ENCODE measurements at places on chromosomes 1 and 21.

- DNase-seq = no peak
Observed at GRCh38 chr1:213931836-213932235, 55.9 kb upstream of the PROX1 start.

- no peak for DNase-seq
Observed at GRCh38 chr1:156502391-156502893, 1.9 kb upstream of the MEF2D start.

- no peak for DNase-seq
Observed at GRCh38 chr1:41377397-41377796, 16.2 kb downstream of the FOXO6 start.

DNA sequence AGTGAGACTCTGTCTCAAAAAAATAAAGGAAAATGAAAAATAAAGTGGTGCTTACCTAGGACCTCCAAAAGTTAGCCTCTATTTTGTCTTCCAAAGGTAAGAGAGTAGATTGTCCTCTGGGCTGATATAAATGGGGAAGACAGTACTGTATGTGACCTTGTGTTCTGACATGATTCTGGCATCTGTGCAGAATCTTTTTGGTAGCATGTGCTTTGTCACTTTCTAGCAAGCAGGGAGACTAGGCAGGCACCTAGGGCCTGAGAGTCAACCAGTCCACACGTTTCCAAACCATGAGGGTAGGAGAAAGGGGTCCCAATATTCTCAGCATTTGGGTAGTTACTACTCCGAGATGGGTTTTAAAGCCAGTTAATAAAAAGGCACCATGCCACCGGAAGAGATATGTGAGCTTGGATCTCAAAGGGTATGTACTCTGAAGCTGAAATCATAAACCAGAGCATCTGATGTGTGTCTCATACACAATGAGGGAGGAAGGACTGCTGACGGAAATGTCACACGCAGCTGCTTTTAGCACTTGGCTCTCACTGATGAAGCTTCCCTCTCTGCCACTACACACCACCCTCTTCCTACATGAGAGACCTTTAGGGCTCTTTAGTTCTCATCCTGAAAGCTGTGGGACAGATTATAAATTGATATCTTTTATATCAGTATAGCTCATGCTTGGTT is 27.0 kb upstream of the SLC16A1 start:
- no peak for DNase-seq

GRCh38 chr1:176206006-176206960 is 803 bp downstream of the COP1 start:
- no peak for DNase-seq

DNA sequence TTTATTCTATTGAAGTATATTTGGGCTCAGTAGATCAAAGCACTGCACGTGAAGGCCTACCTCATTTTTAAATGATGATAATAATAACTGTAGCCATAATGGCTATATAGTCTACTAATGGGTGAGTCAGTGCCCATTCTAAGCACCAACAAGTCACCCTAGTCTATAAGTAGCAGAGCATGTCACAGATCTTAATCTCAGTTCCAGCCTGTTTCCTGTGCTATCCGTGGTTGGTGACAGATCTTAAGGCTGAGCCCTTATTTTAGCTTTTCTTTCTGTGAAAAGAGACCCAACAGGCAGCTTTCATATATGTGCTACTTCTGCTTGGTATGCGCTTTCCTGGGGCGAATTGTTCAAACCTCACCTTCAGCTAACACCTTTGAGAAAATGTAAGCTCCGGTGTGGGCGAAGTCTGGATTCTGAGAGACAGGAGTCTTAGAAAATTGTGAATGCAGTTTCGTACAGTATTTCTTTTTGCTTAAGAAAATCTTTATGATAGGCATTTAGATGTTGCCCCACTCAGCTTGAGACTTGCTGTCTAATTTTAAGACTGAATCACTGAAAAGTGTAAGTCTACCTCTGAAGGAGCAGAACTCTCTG is 59.6 kb downstream of the FMN2 start:
- no peak for DNase-seq

DNA sequence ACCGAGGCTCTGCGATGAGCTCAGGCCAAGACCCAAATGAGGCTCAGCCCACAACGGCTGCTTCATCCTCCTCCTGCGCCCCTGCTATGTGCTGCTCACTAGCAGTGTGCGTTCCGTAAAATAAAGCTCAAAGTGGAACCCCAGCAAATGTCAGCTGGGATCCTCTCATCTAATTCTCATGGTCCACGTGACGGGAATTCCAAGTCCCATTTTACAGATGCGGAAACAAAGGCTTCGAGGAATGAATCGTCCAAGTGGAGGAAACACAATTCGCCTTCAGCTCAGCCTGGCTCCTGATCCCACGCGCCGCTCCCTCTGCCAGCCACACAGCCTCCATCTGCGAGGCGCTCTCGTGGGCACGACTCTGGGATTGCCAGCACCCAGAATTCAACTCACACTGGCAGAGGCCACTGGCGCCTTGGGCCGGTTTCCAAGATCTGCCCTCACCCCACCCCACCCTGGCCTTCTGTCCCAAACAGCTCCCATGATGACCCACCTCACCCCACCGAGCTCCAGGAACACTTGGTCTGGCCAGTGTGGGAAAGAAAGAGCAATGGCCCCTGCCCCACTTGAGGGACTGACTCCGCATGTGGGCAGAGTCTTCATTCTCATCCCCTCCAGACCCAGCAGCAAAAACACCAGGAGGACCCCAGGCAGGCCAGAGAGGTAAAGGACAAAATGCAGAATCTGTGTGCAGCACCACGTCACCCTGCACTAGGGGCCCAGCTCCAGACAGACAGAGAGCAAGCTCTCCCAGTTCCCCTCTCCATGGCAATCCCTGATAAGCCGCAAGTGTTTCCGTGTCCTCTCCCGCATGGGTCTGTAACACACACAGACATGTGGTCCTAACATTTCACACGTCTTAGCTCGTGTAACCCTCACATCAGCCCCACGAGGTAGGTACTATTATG is 10.5 kb downstream of the CASZ1 start:
- no peak for DNase-seq

- no peak for DNase-seq
Observed at GRCh38 chr1:51061231-51061918, 40.7 kb upstream of the C1orf185 start.

GRCh38 chr1:246428542-246429308 is 78.4 kb downstream of the SMYD3 start:
- DNase-seq = no peak

- no peak for DNase-seq
Observed at GRCh38 chr21:32779983-32780382, 8.4 kb upstream of the PAXBP1 start.

All from substantia nigra (tissue), 51 donors.